Effector CD8-positive, alpha-beta T cell (primary cell): ENCODE measurements at places on chromosomes 11 and 22.

GRCh38 chr11:122093731-122094275 lies 22.2 kb downstream of the BLID start:
- no peak for DNase-seq

- no peak for DNase-seq
Measured at GRCh38 chr11:70828593-70829082, 423.7 kb downstream of the SHANK2 start.

GRCh38 chr11:118660681-118661424 lies 18.6 kb downstream of the TREH start:
- DNase-seq = no peak

DNA sequence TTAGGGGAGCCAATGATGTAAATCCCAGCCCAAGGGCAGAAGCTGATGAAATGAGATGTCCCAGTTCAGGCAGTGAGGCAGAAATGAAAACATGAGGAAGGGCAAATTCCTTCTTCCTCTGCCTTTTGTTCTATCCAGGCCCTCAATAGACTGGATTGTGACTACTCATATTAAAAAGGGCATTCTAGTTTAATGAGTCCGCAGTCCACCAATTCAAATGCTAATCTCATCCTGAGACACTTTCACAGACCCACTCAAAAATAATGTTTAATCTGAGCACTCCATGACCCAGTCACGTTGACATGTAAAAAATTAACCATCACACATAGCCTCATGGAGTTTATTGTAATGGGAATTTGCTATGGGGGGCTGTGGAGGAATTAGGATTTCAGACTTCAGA lies 717.9 kb downstream of the OPCML start:
- DNase-seq = no peak

- no peak for DNase-seq
Measured at GRCh38 chr11:1792461-1792860, 28.7 kb upstream of the CTSD start.

DNA sequence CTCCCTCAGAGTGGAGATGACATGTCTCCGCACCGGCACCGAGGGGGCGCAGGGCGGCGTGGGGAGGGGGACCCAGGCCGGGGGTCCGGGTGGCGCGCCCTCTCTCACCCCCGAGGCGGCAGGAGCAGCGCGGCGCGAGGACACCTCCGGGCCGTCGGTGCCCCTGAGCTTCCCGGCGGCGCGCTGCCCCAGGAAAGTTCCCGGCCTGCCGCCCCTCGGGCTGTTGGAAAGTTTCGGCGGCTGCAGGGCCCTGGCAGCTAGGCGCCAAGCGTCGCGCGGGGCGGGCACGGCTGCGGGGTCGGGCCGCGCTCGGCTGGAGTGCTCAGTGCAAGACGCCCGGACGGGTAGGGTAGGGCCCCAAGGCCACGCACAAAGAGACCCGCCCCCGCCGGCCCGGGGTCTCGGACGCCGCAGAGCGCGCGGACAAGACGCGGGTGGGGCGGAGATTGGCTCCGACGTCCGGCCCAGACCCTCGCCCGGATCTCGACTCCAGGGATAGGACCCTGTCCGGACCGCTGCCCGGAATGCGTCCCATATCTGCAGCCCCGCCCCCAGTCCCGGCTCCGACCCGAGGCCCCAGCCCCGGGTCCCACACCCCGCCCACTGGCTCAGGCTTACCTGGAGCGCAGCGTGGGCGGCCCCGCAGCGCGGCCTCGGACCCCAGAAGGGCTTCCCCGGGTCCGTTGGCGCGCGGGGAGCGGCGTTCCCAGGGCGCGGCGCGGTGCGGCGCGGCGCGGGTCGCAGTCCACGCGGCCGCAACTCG lies 471 bp downstream of the ARVCF start:
- no peak for DNase-seq

- no peak for DNase-seq
Measured at GRCh38 chr11:34819740-34820482, 96.3 kb downstream of the APIP start.

GRCh38 chr22:49712195-49712791 lies 115.4 kb downstream of the BRD1 start:
- DNase-seq = no peak

DNA sequence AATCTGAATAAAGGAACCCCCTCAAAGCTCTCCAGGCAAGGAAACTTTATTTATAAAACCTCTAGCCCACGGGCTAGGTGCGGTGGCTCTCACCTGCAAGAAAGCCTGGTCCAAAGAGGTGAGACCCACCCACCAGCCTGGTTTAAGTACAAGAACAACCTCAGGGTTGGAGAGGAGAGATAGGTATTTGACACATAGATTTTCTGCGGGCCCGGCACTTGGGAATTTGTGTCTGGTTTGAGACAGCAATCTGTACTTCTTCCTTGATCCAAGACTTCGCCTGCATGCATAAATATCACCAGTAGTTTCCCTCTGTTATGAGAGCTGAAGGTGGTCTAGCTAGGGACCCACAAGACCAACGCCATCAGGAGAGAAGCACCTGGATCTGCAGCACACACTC lies 73.2 kb upstream of the CAPRIN1 start:
- DNase-seq = no peak

- no peak for DNase-seq
Measured at GRCh38 chr11:11969380-11970215, 38.8 kb downstream of the DKK3 start.

DNA sequence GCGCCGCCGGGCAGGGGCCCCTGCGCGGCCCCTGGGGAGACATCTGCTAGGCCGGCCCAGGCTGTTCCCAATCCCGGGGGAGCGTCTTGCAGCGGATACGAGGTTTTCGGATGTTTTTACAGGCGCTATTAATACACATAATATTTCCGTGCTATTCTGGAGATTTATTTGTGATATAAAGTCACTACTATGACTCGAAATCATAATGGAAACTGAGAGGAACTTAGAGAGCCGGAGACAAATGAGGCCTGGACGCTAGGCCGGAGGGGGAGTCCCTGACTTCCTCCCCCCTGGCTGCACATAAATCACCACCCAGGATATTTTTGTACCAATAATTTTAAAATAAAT lies 91.7 kb upstream of the ANO1 start:
- no peak for DNase-seq

- no peak for DNase-seq
Measured at GRCh38 chr22:46105494-46106278, 44.6 kb upstream of the PPARA start.

DNA sequence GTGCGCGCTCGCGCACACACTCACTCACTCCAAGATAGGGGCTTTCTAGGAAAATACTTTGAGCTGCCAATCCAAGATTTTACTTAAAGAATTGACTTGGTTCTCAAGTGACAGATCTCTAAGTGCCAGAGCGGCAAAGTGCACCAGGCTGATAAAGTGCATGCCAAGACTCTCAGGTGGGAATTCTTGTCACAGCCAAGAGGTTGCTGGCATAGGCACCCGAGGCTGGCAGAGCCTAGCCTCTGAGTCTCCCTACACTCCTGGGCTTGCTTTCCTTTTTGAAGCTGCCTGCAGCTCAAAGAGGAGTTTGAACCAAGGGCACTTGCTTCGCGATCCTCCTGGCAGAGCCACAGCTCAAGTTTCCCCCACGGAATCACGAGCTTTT lies 2.5 kb upstream of the ADM start:
- DNase-seq = no peak

DNA sequence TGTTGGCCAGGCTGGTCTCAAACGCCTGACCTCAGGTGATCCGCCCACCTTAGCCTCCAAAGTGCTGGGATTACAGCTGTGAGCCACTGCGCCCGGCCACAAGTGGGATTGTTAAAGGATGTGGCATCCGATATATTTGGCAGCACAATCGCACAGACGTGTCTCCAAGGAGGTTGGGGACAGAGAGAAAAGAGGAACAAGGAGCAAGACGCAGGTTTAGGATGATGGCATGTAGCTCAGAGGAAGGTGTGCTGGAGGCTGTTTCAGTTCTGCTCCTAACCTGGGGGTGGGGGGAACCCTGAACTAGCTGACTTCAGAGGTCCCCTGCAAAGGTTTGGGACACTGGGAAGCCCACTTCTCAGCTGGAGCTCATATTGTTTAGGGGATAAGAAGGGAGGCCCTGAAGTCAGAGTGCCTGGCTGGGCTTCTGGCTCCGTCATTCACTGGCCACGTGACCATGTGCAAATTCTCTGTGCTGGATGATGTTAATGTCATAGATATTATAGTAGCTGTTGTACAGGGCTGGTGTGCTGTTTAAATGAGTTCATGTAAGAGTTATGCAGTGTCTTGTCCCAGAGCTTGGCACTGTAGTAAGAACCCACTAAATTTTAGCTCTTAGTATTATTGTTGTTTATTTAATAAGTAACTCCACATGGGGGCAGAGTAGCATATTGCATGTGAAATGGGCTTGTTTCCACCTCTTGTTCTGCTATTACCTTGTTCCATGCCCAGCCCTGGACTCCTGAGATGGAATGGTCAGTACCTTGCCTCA lies 129.7 kb downstream of the ST3GAL4 start:
- no peak for DNase-seq

DNA sequence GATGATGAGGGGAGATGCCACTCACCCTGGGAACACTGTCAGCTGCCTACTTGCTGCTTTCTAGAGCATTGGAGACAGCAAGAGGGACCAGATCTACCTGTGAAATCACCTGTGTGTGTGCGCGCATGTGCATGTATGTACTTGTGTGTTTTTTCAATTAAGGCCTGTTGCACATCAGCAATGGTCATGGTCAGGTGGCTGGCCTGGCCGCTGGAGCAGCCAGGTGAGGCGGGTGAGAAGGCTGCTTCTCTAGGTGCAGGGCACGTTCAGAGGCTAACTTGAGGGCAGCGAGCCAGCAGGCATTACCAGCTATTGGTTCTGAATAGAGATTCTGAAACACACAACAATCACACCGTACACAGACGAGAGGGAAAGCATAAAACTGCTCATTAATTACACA lies 65.1 kb downstream of the PARVG start:
- DNase-seq = no peak

DNA sequence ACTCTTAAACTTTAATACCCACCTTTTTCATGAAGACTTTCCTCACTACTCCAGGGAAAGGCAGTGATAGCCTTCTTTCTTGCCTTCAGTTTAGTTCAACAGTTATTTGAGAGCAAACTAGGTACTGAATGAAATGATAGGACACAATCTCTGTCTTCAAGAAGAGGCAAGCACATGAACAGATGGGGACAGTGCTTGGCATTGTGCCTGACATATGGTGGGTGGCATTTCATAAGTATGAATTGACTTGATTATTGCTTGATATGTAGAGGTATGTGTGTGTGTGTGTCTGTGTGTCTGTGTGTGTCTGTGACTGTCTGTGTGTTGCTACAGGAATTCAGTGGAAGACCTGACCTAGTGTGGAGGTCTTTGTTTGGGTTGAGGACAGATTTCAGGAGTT lies 504.1 kb downstream of the NELL1 start:
- no peak for DNase-seq

DNA sequence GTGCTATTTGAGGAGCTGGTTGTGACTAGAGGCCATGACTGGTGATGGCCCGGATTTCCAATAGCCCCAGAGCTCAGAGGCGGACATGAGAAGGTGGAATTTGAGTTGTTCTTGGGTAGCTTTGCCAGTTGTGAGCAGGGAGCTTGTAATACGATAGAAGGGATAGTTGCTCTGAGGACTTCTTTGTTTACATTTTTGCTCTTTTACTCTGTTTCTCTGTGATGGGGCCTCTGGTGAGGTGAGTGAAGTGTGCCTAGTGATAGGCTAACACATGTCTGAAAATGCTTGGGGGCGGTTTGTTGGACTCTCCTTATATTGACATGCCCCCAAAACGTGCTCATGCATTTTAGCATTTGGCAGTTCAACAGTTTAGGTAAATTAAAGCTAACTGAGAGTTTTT lies 365.1 kb downstream of the DDX10 start:
- DNase-seq = no peak

DNA sequence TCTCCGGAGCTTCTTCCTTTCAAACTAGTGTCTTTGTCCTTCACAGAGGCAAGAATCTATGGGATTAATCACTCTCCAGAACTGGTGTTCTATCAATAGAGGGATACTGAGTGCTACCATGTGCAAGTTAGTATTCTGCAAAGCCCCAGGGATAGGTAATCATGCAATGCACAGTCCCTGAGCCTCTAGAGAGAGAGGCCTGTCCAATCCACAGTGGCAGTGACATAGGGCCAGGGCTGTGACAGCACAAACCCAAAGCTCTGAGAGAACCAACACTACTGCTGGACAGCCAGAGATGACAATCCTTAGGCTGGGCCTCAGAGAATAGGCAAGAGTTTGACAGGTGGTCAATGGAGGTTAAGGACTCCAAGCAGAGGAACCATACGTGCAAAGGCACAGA lies 66.8 kb upstream of the USP47 start:
- no peak for DNase-seq

DNA sequence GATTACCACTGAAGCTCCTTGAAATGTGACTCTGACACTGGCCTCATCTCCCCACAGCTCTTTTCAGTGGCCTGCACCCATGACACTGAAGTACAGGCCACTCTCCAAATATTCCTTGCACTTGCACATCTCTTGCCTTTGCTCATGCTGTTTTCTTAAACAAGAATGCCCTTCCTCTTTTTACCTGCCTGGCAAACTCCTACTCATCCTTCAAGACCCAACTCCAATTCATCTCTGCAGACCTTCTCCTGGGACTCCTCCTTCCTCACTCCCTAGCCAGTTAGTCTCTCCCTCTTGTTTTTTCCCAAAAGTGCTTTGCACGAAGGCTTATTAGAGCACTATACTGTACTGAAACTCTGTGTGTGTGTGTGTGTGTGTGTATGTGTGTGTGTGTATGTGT lies 2.6 kb downstream of the KCNE3 start:
- no peak for DNase-seq

- no peak for DNase-seq
Measured at GRCh38 chr11:94786264-94787126, 18.3 kb downstream of the AMOTL1 start.

DNA sequence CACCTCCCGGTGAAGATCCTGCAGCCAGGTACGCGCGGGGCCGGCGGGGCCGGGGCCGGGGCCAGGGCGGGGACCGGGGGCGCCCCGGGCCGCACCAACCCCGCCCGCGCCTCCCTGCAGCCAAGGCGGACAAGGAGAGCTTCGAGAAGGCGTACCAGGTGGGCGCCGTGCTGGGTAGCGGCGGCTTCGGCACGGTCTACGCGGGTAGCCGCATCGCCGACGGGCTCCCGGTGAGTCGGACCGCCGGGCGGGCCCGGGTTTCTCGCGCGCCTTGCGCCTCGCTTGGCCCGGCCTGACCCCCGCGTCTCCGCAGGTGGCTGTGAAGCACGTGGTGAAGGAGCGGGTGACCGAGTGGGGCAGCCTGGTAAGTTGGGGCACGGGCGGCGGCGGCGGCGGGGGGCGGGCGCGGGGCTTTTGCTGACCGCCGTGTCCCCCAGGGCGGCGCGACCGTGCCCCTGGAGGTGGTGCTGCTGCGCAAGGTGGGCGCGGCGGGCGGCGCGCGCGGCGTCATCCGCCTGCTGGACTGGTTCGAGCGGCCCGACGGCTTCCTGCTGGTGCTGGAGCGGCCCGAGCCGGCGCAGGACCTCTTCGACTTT lies 531 bp downstream of the PIM3 start:
- no peak for DNase-seq

DNA sequence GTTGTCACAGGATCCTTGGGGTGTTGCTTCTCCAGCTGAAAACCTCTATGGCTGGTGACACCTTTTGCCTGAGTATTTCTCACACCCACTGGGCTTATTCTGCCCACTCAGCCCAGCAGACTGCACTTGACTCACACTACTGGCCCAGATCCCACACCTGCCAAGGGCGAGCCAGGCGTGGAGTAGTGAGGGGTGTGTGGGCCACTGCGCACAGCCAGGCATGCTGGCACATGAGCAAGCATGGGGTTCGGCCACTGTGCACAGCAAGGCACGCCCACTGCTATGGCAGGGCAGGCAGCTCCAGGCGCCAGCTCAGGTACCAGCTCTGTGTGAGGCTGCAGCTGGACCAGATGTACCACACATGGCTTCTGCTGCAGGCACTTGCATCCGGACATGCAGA lies 116.5 kb upstream of the MTNR1B start:
- DNase-seq = no peak
